ENCODE measurements at places on chromosomes 16 and 17.
A peak's percentile ranks its signal among the peaks of the same experiment; 100 is the strongest.

DNA sequence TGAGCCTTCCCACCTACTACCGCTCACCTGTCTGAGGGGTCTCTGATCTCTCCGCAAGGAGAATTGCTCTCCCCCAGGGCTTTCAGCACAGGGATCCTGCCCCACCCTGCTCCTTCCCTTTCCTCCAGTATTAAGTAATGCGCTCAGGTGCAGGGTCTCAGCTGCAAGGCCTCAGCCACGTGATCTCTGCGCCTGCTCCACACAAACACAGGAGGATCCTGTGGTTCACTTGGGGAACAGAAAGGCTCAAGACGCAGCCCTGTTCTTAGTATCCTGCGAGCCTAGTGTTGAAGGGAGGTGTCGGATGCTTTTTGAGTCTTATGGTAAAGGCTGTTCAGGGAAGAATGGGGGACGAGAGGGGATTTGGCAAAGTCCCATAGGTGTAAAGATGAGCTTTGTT, 41.6 kb upstream of the GCSH start:
- DNase-seq = no peak

DNA sequence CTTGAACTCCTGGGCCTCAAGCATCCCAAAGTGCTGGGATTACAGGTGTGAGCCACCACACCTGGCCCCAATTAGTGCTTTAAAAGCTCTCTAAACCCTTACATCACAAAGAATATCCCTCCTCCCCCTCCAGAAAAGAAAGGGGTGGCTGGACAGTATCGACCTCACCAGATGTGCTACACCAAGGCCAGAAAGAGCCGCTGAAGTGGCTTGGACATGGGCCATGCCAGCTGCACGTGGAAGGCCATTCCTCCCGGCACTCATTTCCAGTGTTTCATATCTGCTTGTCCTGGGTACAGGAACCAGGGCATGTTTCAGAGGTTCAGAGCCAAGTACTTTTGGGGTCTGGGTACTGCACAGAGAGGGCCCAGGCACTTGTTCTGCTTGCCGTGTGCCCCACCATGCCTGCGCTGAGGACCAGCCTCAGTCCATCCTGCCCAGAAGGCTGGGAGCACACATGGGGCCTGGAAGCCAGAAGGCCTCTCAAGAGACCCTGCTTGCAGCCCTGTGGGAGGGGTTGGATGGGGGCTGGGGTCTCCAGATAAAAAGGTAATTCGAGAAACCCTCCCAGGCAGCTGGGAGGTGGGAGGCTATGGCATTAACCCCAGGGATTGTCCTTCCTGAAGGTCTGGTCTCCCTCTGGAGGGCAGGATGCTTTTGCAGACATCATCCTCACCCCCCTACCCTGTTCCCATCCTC, 3.5 kb upstream of the SRRM2 start:
- DNase-seq = peak; percentile 91

DNA sequence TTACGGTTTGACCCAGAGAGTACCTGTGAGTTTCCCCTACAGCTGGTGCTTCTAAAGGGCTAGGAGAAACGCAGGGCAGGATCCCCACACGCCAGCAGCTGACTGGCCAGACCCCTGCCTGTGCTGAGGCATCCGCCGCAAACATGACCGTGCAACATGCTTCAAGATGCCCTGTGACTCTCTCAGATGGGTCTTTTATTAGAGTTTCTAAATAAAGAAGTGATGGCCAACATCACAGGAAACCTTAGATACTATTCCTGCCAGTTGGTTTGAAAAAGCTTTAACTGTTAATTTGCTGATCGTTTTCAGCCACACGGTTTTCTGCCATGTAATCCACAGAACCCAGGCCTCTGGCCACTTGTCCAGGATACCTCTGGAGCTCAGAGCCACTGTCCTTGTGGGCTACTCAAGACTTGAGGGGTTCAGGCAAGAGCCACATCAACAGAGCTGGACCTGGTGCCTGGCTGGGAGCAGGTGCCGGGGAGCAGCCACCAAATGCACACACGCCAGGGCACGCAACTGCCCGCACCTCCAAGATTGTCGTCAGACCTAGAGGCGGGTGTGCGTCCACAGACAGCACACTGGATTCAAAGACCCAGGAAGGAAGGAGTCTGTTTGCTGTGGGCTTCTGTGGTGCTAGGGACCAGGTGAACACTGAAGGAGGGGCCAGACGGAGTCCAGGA, 118.4 kb downstream of the ZNF778 start:
- no peak for DNase-seq

- DNase-seq = no peak
Measured at GRCh38 chr16:8832717-8833105, 35.1 kb downstream of the PMM2 start.

DNA sequence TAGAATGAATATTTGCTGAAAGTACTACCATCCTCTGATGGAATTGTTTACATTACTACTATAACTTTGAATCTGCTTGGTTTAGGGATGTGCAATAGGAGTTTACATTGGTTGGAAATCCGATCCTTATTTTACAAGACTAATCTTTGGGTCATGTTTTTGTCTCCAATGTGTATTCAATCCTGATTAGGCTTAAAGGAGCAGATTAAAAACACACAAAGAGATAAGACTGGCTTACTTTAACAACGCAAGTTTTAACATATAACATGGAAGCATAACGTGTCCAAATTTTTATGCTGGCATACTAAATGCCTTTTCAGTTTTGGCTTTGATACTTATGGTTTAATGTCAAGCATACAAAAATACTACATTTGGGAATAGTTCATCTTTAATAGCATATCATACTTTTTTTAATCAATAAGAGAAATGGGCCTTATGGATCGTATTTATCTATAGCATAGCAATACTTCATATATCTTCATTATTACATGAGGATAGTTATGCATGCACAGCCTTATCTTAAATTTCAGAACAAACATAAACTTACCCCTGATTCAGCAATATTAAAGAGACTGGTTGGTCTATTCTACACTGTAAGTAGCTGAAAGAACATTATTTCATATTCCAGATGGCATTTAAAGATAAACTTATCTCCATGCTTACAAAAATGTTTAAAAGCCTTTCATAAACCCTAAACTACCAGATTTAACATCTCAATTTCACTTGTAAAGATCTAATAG, 69.9 kb upstream of the NACA2 start:
- DNase-seq = no peak

GRCh38 chr17:5762191-5762590, 177.9 kb upstream of the NLRP1 start:
- no peak for DNase-seq

DNA sequence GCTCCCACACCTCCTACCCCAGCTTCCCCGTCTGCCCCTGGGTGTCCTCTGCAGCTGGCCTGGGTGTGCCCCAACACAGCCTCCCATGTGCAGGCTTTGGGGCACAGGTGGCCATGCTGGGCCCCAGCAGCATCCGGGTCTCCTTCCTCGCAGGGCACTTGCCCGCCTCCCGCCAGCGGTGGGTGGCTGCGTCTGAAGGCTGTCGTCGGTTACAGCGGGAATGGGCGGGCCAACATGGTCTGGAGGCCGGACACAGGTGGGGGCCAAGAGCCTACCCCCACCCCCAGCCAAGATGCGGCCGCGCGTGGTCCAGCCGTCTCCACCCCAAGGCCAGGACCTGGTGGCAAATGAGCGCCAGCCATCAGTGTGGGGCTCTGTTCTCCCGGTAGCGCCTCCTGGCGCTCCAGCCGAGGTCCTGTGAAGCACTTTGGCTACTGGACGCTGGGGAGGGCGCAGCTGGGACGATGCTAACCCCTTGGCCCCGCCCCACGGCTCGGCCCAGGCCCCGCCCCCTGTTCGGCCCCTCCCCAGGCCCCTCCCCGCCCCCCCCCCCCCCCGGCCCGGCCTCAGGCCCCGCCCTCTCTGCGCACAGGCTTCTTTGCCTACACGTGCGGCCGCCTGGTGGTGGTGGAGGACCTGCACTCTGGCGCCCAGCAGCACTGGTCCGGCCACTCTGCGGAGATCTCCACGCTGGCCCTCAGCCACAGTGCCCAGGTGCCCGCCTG, 7.3 kb upstream of the RHOT2 start:
- peak; percentile 48 for DNase-seq

GRCh38 chr17:28774206-28774605, 30.4 kb downstream of the TRAF4 start:
- no peak for DNase-seq

- DNase-seq = no peak
Measured at GRCh38 chr16:8712589-8713361, 38.4 kb downstream of the ABAT start.

DNA sequence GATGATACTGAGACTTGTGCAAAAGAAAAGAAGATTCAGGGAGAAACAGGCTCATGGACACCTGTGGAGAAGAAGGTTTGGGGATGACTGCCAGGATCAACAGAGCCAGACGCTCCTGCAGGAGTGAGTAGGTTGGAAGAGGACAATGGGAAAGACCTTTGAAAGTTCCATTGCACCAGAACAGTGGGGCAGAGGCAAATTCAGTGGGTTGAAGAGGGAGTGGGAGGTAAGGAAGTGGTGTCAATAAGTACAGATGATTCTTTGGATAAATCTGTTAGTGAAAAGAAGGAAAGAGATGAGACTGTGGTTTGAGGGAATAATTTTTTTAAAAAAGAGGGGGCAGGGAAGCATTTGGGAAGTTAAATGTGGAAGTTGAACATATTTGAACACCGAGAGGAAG, 212.8 kb downstream of the SOX9 start:
- no peak for DNase-seq

- DNase-seq = no peak
Measured at GRCh38 chr17:16417896-16418684, 2.7 kb downstream of the TRPV2 start.

DNA sequence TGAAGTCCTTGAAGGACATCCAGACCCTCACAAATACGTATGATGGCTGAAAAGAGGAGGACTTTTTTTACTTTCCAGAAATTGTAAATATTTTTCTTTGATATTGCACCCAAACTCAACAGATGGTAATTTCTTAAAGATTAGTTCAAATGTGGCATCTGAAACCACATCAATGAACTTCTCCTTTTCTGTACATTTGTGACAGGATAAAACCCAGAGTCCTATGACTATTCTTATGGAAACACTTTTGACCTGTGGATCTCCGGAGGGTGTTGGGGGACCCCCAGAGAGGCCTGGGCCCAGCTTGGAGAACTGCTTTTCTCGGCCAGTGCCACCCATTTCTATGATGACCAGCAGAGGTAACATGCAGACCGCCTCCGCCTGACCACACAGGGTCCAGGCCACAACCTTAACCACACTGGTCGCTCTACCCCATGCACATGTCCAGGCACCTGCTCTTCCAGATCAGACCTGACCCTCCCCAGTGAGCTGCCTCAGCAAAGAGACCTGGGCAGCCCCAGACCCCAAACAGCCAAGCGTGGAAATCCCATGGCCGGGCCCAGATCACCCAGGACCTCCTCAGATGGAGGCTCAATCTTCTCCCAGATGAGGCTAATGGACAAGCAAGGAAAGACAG, 22.7 kb downstream of the RPH3AL start:
- no peak for DNase-seq

GRCh38 chr16:76386784-76387183, 109.6 kb downstream of the CNTNAP4 start:
- no peak for DNase-seq

Measured in NCI-H2029 treated with DMSO at 0.1 percent for 48 hours (cell line).